Ovary (tissue), 10 donors: ENCODE measurements at places on chromosomes 16 and 17. TPM values are rescaled to one million over a fixed set of nuclear protein-coding genes. Genes with fewer than 3 reads are reported as not detected.

- H3K27ac ChIP-seq = no peak overlapping the region
- no peak for DNase-seq
- H3K36me3 ChIP-seq = no peaks in the 10 kb centered on the region
These were observed 4.0 kb downstream of the IRX5 start for GRCh38 chr16:54934481-54935265.

- H3K27me3 ChIP-seq = no peaks in the 10 kb centered on the region
- no peaks in the 10 kb centered on the region for H3K36me3 ChIP-seq
- no peak overlapping the region for H3K27ac ChIP-seq
- peak; percentile 92 for DNase-seq
These were observed 128.5 kb downstream of the PARN start for GRCh38 chr16:14501331-14502255.

DNA sequence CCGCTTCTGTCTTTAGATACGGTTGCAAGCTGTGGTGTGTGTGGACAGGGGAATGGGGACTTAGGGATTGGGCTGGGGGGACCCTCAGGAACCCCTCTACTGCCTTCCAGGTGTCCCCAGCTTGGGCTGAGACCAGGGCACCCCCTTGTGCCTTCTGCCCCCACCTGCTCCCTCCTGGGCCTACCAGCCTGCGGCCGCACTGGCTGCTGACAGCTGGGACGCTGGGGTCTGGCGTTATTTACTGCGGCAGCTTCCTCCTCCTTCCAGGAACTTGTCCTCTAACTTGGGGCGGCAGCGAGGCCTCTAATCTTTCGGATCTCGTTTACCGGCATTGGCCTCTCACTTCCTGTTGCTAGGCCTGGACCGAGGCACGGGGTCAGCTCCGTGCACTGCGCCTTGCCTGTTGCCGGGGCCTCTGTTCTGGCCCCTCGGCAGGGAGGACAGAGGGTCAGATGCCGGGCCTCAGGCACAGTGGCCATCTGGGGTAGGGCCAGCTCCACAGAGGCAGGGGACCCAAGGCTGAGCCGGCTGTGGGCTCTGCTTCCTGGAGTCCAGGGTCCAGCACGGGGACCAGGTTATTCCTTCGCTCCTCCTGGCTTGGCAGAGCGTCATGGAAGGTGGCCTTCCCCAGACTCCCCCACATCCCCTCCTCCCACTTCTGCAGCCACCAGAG, 31.8 kb downstream of the TMEM235 start:
- H3K27me3 ChIP-seq = no peaks in the 10 kb centered on the region
- peak; percentile 21 for DNase-seq
- no peak overlapping the region for H3K27ac ChIP-seq
- H3K36me3 ChIP-seq = no peaks in the 10 kb centered on the region
- peaks cover 9% of the 10 kb centered on the region for H3K4me1 ChIP-seq

Gene PRRT2
- 6.3 TPM for polyA plus RNA-seq
